ENCODE measurements at places on chromosomes 12 and 14. TPM values are rescaled to one million over a fixed set of nuclear protein-coding genes. Genes with fewer than 3 reads are reported as not detected.

DNA sequence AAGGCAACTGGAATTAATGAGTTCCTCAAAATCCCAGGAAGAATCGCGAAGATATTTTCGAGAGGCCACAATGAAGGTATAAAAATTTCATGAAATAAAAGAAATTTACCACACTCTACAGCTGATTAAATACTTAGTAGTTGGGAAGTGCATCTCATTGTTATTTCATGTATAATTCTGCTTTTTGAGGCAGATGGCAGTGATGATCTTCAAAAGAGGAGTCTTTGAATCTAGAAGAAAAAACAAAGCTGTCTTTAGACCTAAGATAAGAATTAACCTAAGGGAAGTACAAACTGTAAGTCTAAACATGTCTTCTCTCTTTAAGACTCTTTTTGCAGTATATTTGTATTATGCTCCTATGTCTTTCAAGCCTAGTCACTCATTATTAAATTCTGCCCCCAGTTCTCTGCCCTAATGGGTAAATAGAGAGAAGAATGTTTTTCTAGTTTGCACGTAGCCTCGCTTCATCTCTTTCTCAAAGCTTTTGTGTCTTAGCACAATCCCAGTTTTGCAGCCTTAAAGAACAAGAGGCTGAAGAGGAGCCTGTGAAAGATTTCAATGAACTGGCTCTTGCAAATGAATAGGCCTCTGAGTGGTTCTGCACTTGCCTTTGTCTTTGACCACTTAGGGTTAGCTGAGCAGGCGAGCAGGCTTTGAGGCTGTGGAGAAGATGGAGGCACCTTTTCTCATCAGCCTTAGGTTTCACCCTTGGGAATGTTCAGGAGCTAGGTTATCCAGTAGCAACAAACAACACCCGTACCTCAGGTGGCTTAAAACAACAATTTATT is 32.7 kb downstream of the CFAP54 start:
- DNase-seq = no peak

- DNase-seq = no peak
Observed at GRCh38 chr14:95465358-95465757, 51.1 kb downstream of the SYNE3 start.

Gene HOXC9
- 10.2 TPM for total RNA-seq

Gene HSPA2
- 71.5 TPM for total RNA-seq

GRCh38 chr12:82448911-82449578 is 90.7 kb downstream of the METTL25 start:
- DNase-seq = no peak

Gene MANSC4
- total RNA-seq = not detected

Gene PTPRR
- 0.31 TPM for total RNA-seq

Gene LIN52
- total RNA-seq = 8.5 TPM

Gene TSPAN19
- total RNA-seq = 0.58 TPM

Gene KRT75
- not detected for total RNA-seq

- no peak for DNase-seq
Observed at GRCh38 chr14:36649872-36650650, 11.6 kb upstream of the PAX9 start.

DNA sequence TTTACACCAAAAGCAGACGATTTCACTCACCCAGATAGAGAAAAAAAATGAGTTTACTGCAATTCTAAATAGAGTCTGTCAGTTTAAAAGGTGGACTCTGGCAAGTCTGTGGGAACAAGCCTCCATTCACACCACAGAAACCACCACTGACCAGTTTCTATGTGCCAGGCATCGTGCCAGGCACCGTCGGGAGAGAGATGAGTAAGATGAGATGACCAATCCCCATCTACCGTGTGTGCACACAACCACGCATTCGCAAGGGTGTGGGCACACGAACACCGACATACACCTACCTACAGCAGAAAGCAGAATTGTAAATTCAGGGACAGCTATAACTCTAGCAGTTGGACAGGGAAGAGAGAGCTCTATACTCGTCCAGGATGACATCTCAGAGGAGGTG is 58.3 kb downstream of the PRIMA1 start:
- no peak for DNase-seq

Gene DIP2B
- total RNA-seq = 47.4 TPM

Gene ZNF268
- total RNA-seq = 25.8 TPM

DNA sequence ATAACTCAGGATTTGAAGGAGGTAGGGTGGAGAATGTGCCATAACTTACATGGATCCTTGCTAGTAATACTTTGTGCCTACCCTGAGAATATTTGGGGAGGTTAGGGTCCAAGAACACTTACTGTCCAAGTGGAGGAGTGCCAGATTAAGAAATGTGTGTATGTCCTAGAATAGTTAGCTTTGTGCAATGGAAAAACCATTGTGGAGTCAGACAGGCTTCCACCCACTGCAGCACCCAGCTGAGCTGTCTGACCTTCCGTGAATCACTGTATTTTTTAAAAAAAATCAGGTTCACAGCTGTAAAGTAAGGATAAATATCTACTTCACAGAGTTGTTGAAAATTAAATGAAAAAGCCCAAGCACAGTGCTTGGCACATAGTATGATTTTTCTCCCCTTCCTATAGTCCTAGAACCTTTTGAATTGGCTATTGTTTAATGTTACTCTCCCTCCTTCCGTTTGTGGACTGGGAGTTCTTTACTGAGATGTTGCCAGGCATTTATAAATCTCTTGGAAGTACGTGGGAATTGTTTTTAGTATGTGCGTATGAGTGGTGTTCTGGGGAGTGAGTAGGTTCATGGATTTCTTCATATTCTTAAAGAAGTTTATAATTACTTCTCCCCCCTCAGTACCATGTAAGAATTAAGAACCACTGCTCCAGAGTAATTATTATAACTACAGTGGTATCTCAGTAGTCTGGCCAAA is 9.2 kb downstream of the RAB21 start:
- DNase-seq = no peak

Gene SIX6
- total RNA-seq = not detected

Gene ARMH4
- 11.5 TPM for total RNA-seq

- no peak for DNase-seq
Observed at GRCh38 chr12:26539131-26539530, 293.9 kb downstream of the ITPR2 start.

DNA sequence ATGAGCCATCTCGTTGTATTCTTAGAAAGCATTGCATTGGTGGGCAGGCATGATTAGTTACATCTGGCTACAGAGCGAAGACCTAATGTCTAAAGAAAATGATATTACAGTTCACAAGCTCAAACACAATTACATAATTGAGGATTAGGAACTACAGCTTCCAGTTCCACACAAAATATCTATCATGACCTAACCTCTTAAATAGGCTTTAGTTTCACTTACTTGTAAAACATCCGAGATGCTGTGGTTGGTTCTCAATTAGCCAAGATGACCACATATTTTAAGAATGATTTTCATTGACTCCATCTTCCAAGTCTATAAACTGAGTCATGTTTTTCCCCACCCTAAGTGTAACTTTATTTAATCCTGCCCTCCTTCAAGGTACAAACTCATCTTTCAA is 69.5 kb downstream of the LRIG3 start:
- DNase-seq = no peak

Gene AP1G2
- 59.6 TPM for total RNA-seq

- DNase-seq = no peak
Observed at GRCh38 chr12:131363841-131364495, 346.9 kb upstream of the SFSWAP start.

- no peak for DNase-seq
Observed at GRCh38 chr12:43159506-43159905, 392.5 kb downstream of the ADAMTS20 start.

- DNase-seq = no peak
Observed at GRCh38 chr14:61191733-61192132, 89.4 kb downstream of the TMEM30B start.

DNA sequence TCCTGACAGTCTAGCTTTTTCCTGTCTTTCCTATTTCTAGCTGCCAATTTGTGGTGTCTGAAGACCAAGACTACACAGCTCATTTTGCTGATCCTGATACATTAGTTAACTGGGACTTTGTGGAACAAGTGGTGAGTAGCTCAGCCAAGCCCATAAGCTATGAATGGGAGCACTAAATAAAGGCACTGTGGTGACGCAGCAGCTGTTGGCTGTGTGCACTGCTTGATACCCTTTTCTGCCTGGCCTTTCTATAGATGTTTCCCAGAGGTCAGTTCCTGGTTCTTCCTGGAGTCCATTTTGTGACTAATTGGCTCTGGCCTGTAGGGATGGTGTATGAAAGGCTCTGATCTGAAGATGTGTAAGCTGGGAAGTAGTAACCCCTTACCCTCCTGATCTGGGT is 20.5 kb downstream of the RNF10 start:
- no peak for DNase-seq

Gene DHRS2
- total RNA-seq = not detected
